Fibroblast of skin of right biceps (primary cell): ENCODE measurements at places on chromosomes 16 and 17.

DNA sequence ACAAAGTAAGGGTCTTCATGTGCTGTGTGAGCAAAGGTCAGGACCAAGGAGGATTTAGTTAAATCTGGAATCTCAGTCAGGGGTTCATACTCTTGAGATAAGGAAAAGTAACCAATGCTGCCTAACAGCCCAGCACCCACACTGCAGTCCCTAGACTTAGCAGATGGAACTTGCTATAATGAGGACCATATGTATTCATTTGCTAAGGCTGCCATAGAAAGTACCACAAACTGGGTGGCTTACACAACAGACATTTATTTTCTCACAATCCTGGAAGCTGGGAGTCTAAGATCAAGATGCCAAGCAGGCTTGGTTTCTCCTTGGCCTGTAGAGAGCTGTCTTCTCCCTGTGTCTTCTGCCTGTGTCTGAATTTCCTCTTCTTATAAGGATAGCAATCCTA, 20.8 kb downstream of the ZP2 start:
- DNase-seq: peak; percentile 58

DNA sequence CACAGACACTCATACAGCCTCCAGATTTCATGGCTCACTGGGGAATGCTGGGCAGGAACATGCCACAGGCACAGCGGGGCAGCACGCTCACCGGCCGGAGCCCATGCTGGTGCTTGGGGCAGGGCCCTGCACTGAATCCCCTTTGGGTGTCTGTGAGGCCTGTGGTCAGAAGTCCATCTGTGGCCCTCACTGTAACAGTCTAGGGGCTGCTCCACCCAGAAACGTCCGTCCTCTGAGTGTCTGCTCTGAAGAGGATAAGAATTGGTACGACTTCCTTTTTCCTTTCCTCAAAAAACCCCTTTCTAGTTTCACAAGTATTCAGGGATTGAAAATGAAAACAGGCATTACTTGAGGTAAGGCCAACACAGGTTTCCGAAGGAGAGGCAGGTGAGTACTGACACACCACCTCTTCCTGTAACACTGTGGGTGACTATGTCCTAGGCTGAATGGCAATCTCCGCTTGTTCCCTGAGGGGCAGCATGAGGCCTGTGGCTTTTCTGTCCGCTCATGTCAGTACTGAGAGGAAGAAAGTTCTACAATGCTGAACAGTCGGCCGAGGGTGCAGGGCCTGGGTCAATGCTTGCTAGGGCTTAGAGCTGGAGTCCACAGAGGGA, 42.5 kb downstream of the TMEM11 start:
- DNase-seq: no peak

GRCh38 chr16:55179411-55179810, 144.6 kb upstream of the IRX6 start:
- no peak for DNase-seq

GRCh38 chr17:37088459-37088858, 139.7 kb downstream of the AATF start:
- no peak for DNase-seq

- no peak for DNase-seq
Measured at GRCh38 chr17:40349477-40349894, 15.1 kb downstream of the GJD3 start.
